Stimulated activated CD4-positive, alpha-beta T cell treated with anti-CD3 and anti-CD28 coated beads, Interleukin-15, amount 100 ng/mL, for 1 hour (primary cell): ENCODE measurements at places on chromosomes 1 and 21.

DNA sequence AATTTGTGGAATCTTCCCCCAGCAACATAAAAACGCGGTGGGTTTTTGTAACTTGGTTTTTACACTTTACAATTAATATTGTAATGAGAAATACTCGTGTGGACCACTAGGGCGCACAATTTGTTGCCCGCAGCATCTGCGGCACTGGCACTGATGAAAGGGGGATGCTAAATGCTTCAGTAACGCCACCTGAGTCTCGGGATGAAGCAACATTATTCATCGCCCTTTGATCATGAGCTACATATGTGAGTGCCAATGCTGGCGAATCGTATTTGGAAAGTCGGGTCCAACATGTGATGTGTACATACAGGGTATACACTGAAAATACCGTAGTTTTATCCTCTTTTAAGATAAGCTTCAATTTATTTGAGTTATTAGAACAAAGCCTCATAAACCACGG is 34.2 kb upstream of the COX20 start:
- DNase-seq, result peak; percentile 29

DNA sequence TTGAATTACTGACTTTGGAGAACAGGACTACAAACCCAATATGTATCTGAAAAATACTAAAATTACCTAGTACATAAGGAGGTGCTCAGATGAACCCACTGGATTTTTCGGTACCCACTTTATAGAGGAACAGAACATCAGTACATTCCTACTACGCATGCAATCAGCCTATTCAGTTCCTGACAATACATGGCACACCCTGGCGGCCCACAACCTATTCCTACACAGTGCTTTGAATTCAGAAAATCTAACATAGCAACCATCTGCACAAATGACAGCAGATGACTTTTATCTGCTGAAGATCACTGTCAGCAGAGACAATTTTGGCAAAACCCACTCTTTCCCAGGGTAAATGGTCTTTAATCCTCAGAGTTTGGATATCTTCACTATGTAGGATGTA is 257.1 kb upstream of the GREM2 start:
- no peak for DNase-seq

DNA sequence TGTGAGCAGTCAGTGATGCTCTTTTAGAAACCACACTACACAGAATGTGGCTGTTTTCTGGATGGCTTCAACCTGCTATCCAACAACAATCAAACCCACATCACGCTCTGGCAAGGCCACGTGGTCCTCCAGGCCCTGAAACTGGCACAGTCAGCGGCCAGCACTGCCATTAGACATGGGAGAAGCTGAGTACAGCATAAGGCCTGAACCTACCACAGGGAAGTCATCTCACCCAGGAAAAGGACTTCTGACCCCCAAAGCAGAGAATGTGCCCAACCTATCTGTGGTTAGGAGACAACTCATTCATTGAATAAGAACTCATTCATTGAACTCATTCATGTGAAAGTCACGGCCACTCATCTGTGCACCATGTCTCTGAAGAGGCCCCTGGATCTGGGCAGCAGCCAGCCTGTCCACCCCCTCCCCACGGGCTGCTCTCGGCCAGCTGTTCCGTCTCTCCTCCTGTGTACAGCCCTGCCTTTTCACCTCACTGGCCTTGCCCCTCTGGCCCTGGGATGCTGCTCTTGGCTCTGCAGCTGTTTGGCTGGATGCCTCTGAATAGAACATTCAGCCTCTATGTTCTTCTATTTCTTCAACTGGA is 41.1 kb downstream of the C1orf198 start:
- DNase-seq, result no peak

DNA sequence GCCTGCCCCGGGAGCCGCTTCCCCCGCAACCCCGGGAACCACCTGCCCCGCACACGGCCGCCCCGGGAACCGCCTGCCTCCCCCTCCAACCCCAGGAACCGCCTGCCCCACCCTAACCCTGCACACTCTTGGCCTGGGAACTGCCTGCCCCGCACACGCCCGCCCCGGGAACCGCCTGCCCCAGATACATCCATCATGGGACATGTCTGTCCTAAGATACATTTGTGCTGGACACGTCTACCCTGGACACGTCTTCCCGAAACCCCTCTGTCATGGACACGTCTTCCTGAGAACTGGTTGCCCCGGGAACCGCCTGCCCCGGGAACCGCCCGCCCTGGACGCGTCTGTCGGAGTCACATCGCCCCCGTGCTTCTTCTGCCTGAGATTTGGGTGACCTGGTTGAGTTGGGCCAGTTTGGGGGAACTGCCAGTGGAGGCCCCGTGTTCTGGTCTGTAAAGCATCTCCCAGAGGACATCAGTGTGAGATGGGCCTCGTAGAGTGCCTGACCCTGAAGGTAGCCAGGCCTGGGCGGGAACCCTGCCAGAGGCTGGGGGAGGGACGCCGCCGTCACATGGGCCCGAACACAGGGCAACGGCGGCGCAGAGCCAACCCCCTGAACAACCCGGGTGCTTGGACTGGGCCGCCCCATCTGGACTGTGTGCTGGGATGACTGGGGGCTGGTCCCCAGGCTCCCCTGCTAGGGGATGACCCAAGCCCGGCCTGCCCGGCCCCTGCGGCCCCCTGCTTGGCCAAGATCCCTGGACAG is 3.6 kb downstream of the PERM1 start:
- DNase-seq, result no peak

- DNase-seq, result no peak
Observed at GRCh38 chr1:16938351-16939321, 16.9 kb downstream of the CROCC start.

DNA sequence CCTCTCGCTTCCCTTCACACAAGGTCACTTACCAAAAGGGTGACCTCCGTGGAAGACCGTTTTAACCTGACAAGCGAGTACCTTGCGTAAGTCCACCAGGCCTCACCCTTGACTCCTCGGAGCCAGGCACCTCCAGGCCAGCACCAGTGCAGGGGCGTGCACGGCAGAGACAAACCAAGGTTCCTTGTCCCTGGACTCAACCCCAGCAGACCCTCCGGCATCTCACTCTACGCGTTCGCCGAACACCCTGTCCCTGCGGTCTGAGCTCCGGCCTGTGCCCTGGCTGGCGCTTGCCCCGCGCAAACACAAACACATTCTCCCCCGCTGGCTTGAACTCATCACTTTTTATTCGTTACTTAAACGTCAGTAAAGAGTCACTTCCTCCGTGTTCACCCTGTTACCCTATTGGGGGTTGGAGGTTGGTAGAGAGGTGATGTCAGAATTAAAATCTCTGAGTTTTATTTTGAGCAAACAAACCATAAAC is 4.5 kb downstream of the TBX15 start:
- no peak for DNase-seq
